ENCODE measurements at places on chromosomes 13 and 19.

DNA sequence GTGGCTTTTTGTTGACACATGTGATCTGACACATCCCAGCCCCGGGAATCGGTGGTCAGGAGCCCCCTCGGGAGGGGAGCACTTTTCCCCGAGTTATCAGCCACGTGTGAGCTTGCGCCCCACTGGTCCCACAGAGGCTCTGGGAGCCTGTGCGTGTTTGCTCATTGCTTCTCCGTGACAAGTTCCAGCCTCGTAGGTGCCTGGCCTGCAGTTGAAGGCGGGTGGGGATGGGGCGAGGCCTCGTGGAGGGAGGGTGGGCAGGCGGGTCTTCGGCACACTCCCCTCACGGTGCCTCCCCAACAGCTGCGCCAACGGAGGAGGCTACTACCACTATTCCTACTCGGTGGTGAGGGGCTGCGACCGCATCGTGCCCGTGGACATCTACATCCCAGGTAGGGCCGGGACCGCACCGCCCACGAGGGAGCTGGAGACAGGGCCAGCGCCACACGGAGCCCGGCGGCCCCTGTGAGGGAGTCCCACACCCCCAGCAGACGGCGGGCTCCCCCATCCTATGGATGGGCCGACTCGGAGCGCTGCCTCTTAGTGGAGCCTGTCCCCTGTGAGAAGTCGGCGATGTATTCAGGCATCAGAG is 8.3 kb downstream of the GAMT start:
- DNase-seq = no peak

DNA sequence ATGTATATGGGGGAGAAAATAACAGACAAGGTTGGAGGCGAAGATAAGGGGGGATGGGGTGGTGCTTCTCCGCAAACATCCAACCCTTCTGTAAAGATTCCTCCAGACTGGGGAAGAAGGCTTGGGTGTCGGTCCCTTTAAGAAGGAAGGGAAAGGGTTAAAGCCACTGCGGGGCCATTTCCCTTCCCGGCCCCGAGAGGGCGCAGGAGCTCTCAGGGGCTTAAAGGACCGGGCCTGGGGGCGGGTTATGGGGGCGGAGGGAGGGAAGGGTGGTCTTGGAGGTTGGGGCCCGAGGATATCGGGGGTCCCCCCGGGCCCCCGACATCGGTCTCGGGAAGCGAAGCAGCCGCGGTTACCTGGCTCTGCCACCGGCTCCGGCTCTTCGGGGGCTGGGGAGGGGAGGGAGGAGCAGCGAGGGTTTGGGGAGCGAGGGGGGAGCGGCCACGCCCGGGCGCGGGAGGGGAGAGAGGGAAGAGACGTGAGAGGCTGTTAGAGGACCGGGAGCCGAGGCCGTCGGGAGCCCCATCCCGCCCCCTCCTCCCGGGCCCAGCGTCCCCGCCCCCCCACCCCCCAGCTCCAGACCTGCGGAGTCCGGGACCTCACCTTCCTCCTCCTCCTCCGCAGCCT is 2.8 kb downstream of the TNNT1 start:
- no peak for DNase-seq

GRCh38 chr19:43132696-43133095 is 50.2 kb upstream of the PSG2 start:
- no peak for DNase-seq

DNA sequence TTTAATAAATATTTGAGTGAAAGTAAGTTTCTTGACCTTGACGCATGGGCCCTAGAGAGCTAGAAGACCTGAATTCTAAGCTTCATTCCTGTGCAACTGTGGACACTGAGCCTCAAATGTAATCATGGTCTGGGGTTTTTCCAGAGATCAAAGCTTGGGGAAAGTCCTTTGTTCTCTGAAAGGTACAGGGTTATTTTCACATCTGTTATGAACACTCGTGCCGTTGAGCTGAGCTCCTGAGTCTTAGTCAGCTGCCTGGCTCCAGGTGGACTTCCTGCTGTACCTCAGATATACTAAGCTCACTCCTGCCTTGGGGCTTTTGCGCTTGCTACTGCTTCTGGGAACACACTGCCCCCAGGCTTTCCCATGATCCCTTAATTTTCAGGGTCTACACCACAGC is 7.5 kb upstream of the ZBTB32 start:
- no peak for DNase-seq

- no peak for DNase-seq
Measured at GRCh38 chr19:32406161-32407003, 812 bp downstream of the DPY19L3 start.

GRCh38 chr13:52782471-52783448 is 43.1 kb upstream of the CNMD start:
- DNase-seq = no peak

- DNase-seq = no peak
Measured at GRCh38 chr19:33280351-33280921, 21.9 kb downstream of the CEBPA start.

- DNase-seq = peak; percentile 12
Measured at GRCh38 chr13:106311004-106311403, 224.5 kb downstream of the EFNB2 start.

DNA sequence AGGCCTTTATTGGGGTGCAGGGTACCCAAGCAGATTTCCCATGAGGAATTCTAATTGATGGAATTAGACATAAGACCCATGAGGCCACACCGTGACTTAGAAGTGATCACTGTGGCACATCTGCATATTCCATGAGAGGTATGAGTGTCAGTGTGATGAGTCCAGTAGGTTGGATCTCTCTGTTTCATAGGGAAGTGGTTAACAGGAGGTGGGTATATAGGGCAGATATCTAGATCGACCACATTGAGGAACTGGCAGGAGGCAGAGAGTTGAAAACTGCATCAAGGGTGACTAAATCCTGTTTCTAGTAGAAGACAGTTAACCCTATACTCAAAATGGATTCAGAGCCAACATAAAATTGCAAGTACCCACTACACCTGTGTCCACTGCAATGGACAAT is 68.6 kb upstream of the MIR17HG start:
- DNase-seq = no peak

DNA sequence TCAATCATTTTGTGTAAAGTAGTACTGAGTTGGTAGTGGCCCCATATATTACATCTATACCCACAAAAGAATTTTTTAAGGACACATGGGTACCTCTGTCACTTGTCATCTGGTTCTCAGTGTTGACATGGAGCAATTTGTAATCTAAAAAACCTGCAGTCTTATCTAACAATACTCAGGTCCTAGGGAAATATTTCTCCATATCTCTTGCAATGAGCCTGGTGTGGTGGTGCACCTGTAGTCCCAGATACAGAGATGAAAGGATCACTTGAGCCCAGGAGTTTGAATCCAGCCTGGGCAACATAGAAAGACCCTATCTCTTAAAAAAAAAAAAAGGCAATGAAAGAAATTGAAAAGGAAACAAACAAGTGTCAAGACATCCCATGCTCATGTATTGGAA is 70.7 kb upstream of the ZNF30 start:
- no peak for DNase-seq

DNA sequence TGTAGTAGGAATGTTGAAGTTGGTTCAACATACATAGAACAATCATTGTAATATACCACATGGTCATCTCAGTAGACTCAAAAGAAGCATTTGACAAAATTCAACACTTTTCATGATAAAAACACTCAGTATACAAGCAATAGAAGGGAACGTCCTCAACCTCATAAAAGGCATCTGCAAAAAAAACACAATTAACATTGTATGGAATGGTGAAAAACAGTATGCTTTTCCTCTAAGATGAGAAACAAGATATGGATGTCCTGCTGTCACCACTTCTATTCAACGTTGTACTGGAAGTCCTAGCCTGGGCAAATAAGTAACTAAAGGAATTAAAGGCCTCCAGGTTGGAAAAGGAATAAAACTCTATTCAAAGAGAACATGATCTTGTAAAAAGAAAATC is 54.5 kb downstream of the FNDC3A start:
- DNase-seq = no peak

DNA sequence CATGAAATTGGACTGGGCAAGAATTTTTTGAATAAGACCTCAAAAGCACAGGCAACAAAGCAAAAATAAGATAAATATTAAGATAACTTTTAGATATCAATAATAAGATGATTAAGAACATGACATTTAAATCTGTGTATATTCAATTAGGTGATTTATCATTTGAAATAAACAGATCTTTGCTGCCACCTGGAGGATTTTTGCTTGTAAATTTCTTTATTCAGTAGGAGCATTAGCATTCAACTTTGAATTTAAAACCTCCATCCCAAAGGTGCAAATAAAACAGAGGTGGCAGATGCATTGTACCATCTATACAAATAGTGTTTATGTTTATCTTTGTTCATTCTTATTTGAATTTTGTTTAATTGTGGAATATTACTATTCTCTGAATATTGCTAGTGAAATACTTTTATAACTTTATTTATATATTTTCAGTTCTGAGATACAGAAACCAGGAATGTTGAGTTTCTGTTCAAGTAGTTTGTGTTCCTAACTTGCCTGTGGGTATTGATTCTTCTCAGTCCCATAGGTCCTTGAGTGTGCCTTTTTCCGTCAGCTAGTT is 20.9 kb downstream of the COG6 start:
- DNase-seq = no peak

DNA sequence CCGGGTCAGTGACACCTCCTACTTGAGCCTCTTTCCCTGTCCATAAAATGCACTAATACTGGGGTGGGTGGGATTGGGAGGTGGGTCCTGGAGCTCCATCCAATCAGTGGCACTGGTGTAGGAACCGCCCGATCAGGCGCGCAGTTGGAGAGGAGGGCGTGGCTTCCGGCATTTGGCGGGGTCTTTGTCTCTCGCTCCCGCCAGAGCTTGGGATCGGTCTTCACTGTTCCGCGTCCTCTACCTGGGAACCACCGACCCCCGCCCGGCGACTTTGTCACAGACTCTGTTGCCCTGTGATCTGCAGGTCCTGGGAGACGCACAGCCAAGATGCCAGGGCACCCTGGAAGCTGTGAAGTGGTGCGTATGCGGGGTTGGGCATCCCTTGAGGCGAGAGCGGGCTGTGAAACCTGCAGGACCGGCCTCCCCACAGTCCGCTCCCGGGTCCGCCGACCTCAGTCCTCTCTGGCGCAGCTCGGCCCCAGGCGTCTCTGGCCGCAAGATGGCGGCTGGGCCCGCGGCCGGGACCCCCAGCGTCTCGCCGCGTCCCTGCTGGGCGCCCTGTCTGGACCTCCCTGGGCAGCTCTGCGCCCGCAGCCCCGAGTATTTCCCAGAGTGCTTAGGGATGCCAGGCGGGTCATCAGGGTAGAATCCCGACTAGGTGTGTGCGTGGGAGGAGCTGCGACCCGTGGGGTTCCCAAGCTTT is 41.6 kb upstream of the ZNF730 start:
- no peak for DNase-seq

GRCh38 chr13:106310291-106310865 is 225.1 kb downstream of the EFNB2 start:
- no peak for DNase-seq

DNA sequence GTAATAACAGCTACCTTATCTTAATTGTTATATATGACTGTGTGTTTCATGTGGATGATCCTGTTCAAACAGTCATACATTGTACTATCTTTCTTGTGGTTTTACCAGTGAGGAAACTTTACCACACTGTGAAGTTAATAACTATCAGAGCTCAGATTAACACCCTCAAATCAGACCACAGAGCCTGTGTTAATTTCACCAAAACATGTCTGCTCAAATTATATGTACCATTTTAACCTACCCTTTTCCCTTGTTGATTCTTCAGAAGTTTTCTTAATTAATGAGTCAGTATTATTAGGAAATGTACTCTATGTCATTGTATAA is 1.8 kb upstream of the ZNF331 start:
- no peak for DNase-seq

GRCh38 chr13:27353708-27354107 is 70.7 kb upstream of the GTF3A start:
- DNase-seq = no peak

- DNase-seq = no peak
Measured at GRCh38 chr19:53102206-53102755, 941 bp downstream of the ZNF160 start.

DNA sequence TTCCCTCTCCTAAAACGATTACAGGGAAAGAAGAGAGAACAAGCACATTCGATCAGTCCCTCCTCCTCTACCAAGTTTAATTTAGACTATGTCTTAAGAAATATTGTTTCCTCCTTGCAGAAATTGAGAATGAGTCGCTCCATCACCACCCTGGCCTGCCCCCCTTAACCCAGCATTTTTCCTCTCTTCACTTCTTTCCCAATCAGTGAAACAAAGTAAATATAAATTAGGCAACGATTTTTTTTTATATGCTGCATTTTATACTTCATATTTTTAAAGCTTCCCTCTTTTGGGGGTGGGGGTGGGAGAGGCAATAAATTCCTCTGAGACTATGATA is 300.0 kb downstream of the SPRY2 start:
- DNase-seq = no peak

DNA sequence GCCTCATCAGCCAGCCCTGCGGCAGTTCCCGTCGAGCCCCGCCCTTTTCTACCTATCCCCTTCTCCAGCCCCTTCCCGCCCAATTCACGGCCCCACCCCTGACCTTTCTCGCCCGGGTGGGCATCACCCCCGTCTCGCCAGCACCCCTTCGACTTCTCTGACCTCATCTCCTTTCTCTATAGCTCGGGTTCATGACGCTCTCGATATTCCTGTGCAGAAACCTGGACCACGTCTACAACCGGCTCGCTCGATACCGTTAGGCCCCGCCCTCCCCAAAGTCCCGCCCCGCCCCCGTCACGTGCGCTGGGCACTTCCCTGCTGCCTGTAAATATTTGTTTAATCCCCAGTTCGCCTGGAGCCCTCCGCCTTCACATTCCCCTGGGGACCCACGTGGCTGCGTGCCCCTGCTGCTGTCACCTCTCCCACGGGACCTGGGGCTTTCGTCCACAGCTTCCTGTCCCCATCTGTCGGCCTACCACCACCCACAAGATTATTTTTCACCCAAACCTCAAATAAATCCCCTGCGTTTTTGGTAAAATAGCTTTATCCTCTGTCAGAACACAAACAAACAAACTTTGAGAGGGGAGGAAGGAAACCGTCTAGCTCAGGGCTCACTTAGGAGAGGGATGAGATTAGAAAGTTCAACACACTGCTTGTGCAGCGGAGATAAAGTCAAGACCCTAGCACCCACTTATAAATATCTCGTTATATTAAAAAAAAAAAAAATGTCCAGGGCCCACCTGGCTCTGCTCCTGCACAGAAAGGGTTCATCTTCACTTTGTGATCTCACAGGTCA is 5.1 kb downstream of the CD37 start:
- peak; percentile 35 for DNase-seq

- no peak for DNase-seq
Measured at GRCh38 chr13:40874138-40874779, 84.8 kb downstream of the SLC25A15 start.

- DNase-seq = no peak
Measured at GRCh38 chr13:25286308-25286968, 850 bp downstream of the MTMR6 start.

DNA sequence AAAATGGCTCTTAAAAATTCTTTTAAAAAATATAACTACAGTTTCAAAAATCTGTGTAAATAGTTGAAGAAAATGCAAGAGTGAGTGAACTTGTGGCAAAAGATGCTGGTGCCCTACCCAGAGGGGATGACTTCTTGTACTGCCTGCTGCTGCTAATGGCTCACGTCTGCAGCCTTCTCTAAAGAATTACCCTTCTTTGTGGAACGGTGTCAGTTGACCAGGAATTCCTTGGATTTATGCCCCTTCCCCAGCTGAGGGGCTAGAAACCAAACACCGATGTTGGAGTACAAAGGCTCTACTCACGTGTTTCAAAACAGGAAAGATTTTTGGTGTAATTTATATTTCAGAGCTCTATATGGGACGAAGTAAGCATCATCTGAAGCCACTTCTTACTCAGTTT is 1582.8 kb downstream of the OLFM4 start:
- DNase-seq = no peak
